ENCODE measurements at places on chromosomes 16 and 17.

GRCh38 chr17:73952082-73952479, 251.4 kb upstream of the RPL38 start:
- DNase-seq: no peak

DNA sequence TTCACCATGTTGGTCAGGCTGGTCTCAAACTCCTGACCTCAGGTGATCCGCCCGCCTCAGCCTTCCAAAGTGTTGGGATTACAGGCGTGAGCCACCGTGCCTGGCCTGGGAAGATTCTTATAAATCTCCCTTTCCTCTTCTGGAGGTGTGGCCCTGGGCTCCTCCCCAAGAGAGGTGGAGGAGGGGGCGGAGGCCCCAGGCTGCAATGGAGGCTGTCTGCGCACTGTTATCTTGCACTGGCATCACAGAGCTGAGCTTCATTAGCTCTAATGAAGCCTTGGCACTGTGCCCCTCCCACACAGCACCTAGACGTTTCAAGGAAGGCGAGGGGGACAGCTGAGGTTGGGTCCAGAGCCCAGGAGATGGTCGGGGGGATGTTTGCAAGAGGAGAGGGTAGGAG, 7.5 kb downstream of the ARHGAP23 start:
- no peak for DNase-seq

GRCh38 chr17:45222289-45222995, 757 bp downstream of the FMNL1 start:
- DNase-seq: no peak

DNA sequence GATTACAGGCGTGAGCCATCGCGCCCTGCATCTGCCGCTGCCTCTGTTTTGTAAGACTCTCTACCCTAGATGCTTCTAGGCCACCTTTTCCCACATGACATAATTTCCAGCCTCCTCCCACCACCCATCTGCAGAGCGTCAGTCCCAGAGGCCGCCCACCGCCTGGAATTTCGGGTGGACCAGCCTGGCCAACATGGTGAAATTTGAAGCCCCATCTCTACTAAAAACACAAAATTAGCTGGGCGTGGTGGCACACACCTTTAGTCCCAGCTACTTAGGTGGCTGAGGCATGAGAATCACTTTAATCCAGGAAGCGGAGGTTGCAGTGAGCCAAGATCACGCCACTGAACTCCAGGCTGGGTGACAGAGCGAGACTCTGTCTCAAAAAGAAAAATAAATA, 5.1 kb upstream of the CIBAR2 start:
- no peak for DNase-seq

DNA sequence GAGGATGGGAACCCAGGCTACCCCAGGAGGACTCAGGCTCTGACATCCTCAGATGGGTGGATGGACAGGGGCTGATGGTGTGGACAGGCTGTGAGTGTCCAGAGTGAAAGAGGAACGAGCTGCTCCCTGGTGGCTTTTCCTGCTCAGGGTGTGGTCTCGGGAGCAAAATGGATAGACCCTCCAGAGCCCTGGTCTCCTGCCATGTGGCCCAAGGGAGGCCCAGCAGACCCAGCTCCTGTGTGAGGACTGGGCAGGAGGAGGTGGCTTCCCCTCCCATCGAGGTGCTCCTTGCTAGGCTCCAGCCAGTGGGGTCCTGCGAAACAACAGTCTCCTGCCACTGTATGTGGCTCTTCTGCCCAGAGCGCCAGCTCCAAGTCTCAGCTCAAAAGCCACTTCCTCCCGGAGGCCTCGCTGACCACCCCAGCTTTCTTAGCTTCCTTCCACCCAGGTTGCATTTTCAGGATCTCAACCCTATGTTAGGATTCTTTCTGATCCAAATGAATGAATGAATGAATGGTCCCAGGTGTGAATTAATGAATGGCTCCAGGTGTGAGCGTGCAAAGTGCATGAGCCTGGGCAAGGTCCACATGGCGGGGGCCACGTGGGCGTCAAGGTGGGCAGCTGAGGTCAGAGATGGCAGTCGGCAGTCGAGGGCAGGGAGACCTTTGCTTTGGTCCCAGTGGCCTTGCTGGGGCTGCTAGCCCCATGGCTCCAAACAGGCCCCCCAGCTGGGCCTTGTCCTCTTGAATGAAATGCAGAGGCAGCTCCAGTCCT, 120.3 kb upstream of the CIBAR2 start:
- DNase-seq: no peak

- peak; percentile 73 for DNase-seq
Measured at GRCh38 chr16:84593825-84594724, 23.8 kb downstream of the COTL1 start.

GRCh38 chr17:58005728-58006559, 1.1 kb downstream of the SRSF1 start:
- no peak for DNase-seq

- no peak for DNase-seq
Measured at GRCh38 chr17:59357929-59358328, 26.5 kb downstream of the YPEL2 start.

GRCh38 chr16:73304008-73304774, 256.3 kb upstream of the ZFHX3 start:
- DNase-seq: no peak

DNA sequence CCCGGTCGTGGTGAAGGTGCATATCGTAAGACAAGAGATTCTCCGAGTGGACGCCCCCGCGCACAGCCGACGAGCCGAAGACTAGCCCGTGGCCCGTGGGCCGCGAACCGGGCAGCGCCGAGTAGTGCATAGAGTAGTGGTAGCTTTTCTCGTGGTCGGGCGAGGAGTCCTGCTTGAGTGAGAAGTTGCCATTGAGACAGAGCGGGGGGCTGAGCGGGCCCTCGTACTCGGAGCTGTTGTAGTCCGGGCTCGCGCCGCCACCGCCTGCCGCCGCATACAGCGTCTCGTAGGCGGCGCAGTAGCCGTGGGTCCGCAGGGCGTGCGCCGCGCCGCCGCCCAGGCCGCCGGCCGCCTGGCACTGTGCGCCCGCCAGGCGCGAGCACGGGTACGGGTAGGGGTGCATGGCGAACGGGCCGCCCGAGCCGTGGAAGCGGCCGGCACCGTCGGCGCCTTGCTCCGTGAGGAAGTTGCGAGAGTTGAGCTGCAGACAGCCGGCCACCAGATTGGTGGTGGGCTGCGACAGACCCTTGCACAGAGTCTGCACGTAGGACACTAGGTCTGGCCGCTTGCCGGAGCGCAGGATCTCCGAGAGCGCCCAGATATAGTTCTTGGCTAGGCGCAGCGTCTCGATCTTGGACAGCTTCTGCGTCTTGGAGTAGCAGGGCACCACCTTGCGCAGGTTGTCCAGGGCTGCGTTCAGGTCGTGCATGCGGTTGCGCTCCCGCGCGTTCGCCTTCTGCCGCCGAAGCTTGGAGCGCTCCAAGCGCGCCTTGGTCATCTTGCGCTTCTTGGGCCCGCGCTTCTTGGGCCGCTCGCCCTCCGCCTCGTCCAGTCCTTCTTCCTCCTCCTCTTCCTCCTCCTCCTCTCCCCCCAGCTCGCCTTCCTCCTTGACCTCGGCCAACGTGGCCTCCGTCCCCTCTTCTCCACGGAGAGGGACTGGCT, 2.0 kb downstream of the NEUROD2 start:
- DNase-seq: peak; percentile 21

DNA sequence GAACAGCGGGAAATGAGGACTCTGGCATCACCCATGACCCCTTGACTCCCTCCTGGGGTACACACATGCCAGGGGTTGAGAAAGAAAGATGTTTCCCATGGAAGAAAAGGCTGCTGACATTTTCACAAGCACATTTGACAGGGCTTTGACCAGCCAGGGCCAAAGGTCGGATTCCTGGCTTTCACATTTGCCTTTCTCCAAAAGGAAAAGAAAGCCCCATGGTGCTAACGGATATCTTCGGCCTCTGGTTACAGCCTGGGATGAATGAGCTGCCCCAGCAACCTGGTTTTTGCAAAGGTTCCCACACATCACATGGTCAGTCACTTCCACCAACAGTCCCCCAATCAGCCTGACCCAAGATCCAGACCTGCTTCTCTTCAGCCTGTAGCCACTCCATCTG, 478.2 kb upstream of the CDH11 start:
- DNase-seq: no peak

DNA sequence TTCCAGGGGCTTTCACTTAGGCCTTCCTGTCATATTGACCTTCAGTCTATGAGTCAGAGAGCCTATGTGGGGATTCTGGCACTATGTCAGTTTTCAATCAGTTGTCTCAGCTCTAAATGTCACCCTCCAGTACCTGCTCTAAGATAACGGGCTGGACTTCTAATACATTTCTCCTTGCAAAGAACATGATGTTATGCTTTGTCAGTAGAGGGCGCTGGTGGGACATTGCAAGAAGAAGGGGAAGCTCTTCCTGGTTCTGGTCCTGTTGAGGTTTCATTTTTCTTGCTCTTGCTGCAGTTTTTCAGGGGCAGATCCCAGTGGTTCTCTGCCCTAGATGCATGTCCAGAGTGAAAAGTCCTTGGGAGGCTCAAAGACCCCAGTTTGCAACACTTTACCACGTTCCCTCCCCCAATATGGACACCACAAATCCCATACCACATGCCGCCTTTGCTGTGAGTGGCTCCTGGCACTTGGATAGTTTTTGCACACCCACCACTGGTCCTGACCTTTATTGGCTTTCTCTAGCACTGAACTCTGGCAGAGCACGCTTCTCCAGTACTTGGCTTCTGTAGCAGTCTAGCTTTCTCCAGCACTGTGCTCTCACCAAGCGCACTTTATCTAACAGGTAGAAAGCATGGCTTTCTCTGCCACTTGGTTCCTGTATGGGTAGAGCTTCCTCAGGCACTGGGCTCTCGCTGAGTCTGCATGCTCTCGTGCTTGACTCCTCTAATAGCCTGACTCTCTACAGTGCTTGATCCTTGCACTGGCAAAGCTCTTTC, 49.0 kb downstream of the BCL7C start:
- DNase-seq: peak; percentile 57

DNA sequence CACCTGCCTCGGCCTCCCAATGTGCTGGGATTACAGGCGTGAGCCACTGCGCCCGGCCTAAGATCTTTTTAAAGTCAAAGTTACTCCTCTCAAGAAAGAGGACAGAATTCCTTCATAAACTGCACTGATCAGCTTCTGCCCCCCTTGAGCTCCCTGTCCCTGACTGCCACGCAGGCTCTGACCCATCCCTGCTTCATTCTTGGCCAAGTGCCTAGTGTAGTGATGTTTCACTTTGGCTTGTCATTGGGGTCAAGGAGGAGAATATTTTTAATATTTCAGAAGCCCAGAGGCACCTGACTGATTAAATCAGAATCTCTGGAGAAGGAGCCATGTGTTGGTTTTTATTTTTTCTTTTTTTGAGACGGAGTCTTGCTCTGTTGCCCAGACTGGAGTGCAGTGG, 9.1 kb downstream of the MRM1 start:
- DNase-seq: no peak

DNA sequence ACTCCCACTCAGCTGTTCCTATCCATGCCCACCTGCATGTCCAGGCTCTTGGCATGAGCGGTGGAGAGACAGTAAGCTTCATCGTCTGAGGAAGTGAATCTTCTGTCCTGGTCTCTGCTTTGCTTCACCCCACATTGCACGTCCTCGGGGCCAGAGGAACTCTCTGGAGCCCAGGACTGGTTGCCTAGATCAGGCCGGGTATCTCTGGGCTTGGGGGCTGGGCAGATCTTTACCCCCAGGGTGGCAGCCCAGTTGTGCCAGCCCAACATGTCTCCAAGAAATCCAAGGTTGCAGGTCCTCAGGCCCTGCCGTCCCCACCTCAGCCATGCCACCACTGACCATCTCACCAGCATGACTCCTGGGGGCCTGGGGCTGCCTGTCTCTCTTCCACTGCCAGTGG, 58.3 kb downstream of the BEAN1 start:
- no peak for DNase-seq

DNA sequence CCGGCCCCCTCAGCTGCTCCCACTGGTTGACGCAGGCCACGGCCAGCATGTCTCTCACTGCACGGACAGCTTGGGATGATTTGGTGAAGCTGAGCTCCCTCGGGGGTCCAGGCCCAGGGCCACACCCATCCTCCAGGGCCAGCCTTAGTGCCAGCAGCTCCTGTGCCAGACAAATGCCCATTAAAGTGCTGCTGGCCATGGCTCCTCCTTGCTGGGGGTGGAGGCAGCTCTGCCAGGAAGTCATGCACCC, 2.5 kb downstream of the TRIM47 start:
- no peak for DNase-seq

DNA sequence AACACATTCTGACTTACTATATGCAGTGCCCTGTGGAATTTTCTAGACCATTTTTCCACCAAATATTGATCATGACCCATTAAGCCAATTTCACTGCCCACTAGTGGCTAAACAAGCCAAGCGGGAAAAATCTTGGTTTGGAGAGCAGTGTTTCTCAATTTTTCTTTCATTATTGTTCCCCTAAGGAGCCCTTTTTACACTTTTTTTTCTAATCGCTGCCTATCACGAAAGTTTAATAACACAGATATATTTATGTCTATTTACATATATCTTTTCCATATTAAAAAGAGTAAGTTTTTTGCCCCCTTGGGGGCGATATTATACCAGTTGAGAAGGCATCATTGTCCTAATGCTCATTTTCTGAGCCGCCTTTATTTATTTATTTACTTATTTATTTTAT, 10.8 kb upstream of the TLCD3B start:
- DNase-seq: peak; percentile 14

DNA sequence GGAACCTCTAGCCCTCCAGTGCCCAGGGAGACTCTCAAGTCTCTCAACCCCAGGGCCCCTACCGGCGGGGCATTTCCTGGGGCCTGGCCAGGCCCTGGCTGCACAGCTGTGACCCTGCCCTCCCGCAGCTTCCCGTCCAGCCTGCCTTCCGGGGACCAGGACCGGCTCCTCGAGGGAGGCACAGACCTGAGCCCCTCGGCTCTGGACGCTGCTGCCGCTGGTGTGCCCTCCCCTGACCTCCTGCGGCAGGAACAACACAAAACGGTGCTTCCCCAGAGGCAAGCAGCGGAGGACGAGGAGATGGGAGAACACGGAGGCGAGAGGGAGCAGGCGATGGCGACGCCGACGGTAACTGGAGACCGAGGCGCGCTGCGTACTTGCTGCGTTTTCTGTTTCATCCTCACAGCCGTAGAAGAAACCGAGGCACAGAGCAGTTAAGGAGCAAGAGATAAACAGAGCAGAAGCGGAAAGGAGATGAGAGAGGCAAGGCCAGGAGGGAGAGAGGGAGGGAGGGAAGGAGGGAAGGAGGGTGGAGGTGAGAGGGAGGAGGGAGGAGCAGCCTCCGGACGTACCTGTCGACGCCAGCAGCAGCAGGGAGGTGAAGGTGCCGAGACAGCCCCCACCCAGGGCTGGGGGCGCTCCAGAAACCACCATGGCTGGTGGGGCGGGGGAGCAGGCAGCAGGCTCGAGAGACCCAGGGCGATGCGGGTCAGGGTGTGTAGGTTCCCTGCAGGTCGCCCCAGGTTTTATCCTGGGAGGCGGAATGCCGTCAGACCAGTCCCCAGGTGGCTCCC, at the start of gene PRSS22:
Gene PRSS22, minus strand, starts transcription at position 720 of the 794 bp plus-strand sequence. Its CDS starts 66 bp downstream, at position 654.
- no peak for DNase-seq

DNA sequence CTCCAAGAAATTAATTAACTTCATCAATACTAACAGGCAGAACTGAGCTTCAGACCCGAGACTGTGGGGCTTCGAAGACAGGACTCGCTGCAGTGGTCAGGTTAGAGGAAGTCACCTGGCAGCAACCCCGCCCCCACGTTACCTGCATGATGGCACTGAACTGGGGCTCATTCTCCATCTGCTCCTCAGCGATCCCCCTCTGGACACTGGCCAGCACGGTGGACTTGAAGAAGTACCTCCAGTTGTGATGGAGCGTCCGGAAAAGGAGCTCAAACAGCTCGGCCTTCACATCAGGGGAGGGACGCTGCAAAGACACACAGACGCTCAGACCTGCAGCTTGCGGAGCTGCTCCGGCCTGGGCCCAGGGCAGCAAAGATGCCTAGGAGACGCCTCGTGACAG, 40.9 kb upstream of the GSG1L start:
- no peak for DNase-seq

GRCh38 chr17:60060474-60060873, 18.2 kb downstream of the HEATR6 start:
- DNase-seq: no peak

- DNase-seq: no peak
Measured at GRCh38 chr17:31357839-31358394, 33.6 kb upstream of the RAB11FIP4 start.
